ENCODE measurements at places on chromosomes 11 and 22.
A peak's percentile ranks its signal among the peaks of the same experiment; 100 is the strongest.

DNA sequence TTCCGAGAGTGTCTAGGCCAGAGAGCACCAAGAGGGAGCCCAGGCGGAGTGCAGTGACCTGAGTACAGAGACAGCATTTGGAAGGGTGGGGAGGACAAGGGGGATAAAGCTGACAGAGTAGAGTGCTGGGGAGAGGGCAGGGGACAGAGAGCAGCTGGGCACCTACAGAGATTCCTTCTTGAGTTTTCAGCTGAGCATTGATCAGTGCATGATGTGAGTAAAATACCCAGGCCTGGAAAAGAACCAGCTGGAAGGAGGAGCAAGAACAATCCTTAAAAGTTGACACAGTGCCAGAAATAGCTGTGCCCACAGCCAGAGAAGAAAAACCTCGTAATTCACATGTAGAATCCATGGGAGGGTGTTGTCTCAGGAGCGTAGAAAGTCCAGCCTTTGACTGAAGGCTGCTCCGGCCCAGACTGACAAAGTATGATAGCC lies 33.9 kb upstream of the PANX2 start:
- no peak for DNase-seq

DNA sequence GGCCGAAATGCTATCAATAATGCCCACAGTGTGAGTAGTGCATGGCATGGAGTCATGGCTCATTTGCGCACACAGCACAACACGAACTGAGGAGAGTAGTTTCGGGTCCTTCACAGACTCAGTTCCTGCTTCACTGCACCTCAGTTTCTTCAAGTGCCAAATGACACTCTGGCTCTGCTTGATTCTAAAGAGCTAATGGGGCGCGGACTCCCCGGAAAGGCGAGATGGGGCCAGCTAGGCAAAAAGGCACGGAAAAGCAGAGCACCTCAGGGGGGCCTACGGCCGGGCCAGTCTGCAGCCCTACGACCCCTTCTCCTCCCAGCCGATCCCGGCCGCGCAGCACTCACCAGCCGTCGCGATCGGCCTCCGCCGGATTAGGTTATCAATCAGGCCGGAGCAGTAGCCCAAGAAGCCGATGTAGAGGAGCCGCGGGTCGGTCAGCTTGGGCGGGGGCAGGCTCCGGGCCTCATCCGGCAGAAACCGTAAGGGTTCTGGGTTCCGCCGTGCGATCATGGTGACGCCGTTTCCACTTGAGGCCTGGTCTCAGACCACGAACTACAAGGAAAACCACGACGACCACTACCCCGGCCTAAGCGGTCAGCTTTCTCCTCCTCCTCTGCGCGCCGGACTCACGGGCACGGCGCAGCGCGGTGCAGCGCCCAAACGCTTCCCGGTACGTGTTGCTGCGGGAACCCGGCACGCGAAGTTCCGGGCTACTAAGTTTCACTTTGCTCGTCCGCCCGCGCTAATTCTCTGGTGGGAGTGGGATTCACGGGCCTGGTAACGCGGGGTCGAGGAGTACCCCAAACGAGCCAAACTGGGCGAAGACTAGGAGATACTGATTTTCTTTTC lies at the start of gene NDUFC2:
TSS of gene NDUFC2 (minus strand) at position 631 of the 852 bp plus-strand sequence. CDS start at position 513, 118 bp downstream.
- DNase-seq: peak; percentile 59

GRCh38 chr11:134542401-134543165 lies 130.5 kb upstream of the B3GAT1 start:
- no peak for DNase-seq

- DNase-seq: no peak
Measured at GRCh38 chr22:24153353-24153752, 27.9 kb upstream of the SUSD2 start.

DNA sequence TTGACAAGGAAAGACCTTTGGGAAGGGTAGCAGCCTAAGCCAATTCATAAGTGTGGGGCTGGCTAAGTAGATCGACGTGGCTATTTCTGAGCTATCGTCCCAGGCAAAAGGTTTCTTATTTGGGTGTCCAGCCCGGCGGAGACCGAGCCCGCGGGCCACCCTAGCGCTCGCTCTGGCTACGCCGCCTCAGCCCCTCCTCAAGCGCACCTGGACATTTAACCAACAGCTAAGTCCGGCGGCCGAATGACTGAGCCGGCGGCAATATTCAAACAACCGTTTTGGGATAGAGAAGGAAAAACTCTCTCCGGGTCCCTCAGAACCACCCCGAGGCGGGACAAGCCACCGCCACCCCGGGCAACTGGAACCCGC lies 457 bp downstream of the RNF141 start:
- no peak for DNase-seq

GRCh38 chr11:80346353-80347059 lies 905.7 kb upstream of the TENM4 start:
- DNase-seq: no peak

- DNase-seq: no peak
Measured at GRCh38 chr11:69199583-69200315, 44.0 kb downstream of the SMIM38 start.

DNA sequence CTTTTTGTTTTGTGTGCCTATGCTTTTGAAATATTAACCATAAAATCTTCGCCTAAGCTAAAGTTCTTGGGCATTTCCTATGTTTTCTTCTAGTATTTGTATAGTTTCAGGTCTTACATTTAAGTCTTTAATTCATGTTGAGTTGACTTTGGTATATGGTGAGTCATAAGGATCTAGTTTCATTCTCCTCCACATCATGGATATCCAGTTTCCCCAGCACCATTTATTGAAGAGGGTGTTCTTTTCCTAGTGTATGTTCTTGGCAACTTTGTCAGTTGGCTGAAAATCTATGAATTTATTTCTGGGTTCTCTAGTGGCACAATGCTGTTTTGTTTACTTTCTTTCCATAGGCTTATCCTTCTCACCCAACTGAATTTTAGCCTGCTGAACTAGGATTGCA lies 49.0 kb downstream of the CTSC start:
- no peak for DNase-seq

DNA sequence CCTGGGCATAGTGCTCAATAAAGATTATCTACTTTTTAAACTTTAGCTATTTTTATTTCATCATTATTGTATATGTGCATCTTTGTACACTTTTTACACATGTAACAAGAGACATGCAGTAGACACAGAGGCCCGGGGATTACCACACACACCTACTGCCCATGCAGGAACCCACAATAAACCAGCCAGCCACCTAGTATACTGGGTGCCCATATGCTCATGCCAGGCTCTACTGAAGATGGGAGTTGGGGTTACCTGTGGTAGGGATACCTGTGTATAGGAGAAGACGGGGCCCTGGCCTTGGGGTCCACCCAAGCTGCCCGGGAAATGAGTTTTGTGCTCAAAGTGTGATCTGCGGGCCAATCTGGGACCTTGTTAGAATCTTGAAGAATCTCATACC lies 31.2 kb upstream of the P2RY2 start:
- no peak for DNase-seq

DNA sequence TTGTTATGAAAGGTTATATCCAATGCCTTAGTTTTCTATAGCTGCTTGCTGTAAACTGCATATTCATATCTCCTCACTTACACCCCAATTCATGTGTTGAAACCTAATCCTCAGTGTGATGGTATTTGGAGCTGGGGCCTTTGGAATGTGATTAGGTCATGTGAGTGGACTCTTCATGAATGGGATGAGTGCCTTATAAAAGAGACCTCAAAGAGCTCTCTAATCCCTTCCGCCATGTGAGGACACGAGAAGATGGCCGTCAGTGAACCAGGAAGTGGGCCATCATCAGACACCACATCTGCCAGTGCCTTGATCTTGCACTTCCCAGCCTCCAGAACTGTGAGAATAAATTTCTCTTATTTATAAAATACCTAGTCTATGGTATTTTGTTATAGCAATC lies 79.3 kb downstream of the CYP2R1 start:
- DNase-seq: no peak

DNA sequence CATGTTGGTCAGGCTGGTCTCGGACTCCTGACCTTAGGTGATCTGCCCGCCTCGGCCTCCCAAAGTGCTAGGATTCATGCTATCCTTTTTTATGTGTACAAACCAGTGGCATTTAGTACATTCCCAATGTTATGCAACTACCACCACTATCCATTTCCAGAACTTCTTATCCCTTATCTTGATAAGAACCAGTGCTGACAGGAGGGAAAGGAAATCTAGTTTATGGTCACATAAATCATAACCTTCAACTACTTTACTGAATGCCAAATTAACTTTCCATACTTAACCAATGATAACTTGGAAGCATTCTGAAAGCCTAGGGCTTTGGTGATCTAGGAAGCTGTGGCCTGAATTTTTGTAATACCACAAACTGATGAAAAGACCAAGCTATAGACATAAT lies 170.4 kb downstream of the SWAP70 start:
- no peak for DNase-seq

DNA sequence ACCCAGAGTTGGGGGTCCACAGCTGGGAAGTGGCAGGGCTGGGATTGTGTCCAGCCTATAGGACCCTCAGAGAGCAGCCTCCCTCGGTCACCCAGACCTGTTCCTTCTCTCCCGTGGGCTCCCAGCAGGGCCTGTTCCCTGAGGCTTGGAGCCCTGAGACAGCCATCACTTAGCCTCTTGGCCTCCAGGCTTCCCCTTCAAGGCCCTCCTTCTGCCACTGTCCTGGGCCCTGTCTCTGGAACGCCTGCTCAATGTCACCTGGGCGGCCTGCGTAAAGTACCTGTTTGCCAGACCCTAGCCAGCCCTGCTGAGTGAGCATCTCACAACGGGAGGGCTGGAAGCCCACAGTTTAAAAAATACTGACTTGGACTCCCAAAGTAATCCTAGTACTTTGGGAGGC lies 6.5 kb downstream of the MGAT3 start:
- DNase-seq: no peak

- no peak for DNase-seq
Measured at GRCh38 chr11:70637949-70638583, 239.7 kb downstream of the CTTN start.

- no peak for DNase-seq
Measured at GRCh38 chr22:43060183-43060582, 29.0 kb downstream of the TTLL1 start.

- DNase-seq: no peak
Measured at GRCh38 chr22:49494555-49494954, 333.1 kb downstream of the BRD1 start.

- no peak for DNase-seq
Measured at GRCh38 chr11:117328375-117329010, 839 bp downstream of the CEP164 start.

DNA sequence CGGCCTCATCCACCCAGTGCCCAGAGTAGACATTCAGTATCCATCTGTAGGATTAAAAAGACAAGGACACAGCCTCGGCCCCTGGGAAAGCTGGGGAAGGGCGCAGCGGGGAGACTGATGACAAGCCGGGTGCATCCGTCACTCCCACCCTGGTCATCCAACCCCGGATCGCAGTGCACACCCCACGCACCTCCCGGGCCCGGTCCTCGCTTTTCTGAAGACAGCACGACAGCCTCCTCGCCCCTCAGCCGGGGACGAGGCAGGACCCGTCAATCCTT lies 1.1 kb downstream of the FCHSD2 start:
- DNase-seq: no peak

DNA sequence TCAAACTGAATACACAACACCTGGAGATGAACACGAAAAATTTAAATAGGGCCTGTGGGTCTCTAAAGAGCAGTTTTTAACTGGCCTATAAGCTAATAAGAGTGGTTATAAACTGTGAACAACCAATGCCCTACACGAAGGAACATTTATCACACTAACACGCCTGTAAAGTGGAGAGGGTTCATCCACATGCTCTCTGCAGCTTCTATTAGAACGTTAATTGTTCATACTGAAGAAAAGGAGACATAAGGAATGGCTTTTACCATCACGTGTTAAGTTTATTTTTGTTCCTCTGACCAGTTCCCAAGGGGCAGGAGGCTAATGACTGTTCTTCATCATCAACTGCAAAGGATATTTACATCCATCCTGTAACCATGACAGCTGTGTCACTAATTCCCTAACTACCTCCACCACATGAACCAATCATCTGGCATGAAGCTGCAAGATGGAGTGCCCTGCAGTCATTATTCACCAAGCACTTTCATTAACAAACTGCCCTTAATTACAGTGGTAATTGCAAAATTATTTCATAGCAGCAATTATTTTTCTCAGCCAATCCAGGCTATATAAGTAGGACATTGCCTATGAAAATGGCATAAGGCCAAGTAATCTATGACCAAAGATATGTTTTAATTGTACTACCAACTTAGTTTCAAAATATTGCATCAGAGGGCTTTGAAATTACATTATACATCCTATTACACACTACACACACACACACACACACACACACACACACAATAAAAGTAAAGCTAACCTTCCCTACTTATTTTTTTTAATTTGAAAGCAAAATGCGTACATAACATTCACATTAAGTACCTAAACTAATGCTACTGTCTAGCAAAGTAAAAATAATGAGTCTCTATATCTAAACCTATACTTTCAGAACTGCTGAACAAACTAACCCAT lies 186.7 kb downstream of the CADM1 start:
- peak; percentile 93 for DNase-seq

GRCh38 chr11:61654397-61654829 lies 25.8 kb upstream of the DAGLA start:
- DNase-seq: no peak

GRCh38 chr11:18105086-18105801 lies 638 bp downstream of the SAAL1 start:
- DNase-seq: no peak

DNA sequence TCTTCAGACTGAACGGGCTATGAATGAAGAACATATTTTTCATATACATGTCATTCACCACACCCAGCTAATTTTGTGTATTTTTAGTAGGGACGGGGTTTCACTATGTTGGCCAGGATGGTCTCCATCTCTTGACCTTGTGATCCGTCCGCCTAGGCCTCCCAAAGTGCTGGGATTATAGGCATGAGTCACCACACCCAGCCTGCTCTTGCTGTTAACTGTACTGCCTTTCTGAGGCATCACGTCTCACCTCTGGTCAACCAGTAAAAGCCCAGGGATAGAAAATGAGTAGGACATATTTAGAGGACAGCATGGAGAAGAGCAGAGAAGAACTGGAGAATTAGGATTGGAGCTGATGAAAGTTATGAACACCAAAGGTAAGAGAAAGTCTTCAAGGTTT lies 55.6 kb downstream of the APOL3 start:
- DNase-seq: no peak

DNA sequence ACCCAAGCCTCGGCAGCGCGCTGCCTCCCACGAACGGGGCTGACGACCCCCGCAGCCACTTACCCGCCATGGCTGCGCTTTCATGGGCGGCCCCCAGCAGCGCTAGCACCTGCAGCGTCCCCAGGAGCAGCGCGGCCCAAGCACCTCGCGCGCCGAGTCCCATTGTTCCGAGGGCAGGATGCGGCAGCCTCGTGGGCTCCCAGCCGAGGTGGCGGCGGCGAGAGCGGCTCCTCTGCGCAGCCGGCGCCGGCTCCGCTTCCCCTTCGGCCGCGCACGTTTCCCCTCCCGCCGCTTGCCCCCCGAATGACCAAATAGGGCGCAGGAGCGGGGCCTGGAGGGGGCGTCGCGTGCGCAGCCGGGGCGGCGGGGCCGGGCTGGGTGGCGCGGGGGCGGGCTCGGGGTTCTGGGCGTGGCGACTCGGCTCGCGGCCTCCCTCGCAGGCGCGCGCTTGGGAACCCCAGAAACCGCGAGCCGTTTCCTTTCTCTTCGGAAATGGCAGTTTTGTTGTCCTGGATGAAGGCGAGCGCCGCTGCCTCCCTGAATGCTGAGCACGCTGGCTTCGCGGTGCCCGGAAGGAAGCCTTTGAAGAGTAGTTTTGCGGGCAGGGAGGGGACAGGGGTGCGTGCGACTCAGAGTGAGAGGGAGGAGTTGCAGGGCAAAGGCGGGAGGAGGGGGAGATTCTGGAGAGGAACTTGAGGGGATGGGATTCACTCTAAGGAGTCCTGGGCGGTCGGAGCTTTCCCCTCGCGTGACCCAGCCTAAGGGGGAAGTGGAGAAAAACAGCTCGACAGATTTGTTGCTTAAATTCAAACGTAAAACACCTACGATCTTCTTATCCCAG lies at the start of gene TMEM123:
TSS of gene TMEM123 (minus strand) at position 305 of the 841 bp plus-strand sequence. CDS start at position 163, 142 bp downstream.
- DNase-seq: peak; percentile 42

- DNase-seq: no peak
Measured at GRCh38 chr11:34805937-34806336, 110.2 kb downstream of the APIP start.
